T-helper 2 cell (primary cell): ENCODE measurements at places on chromosomes 13 and 19.

DNA sequence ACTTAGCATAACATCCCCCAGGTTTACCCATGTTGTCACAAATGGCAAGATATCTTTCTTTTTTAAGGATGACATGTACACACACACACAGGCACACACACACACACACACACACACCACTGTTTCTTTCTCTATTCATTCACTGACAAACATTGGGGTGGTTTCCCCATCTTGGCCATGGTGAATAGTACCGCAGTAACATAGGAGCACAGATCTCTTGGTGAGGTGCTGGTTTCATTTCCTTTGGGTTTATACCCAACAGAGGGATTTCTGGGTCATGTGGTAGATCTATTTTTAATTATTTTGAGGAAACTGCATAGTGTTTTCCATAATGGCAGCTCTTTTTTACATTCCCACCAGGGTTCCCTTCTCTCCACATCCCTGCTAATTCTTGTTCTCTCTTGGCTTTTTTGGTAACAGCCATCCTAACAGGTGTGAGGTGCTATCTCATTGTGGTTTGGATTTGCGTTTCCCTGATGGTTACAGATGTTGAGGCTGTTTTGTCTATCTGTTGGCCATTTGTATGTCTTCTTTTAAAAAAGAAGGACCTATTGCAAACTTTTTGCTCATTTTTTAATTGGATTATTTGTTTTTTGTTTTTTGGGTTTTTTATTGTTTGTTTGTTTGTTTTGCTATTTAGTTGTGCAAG, 251.7 kb upstream of the IRS2 start:
- DNase-seq = no peak

- no peak for DNase-seq
Observed at GRCh38 chr19:50420808-50421207, 2.1 kb downstream of the SPIB start.

GRCh38 chr19:43594710-43595604, 977 bp downstream of the IRGQ start:
- peak; percentile 51 for DNase-seq

GRCh38 chr13:47904241-47904640, 96.8 kb downstream of the SUCLA2 start:
- no peak for DNase-seq

GRCh38 chr13:70613295-70613694, 505.0 kb upstream of the KLHL1 start:
- no peak for DNase-seq

GRCh38 chr13:44132710-44133109, 240.9 kb upstream of the SERP2 start:
- DNase-seq = no peak

DNA sequence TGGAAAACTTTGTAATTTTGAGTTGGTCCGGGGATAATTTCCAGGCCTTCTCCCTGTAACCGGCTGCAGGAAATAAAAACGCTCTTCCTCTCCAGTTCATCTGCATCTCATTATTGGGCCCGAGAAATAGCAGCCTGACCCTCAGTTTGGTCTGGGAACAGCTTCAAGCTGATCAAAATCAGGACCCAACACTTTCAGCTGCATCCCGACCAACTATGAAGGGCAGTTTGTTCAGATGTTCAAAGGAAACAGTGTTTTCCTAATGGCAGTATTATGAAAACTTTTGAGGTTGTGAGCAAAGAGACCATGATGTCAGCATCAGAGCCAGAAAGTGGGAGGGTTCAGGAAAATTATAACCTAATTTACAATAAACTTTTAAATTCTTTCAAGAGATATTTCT, 35.7 kb downstream of the STK24 start:
- no peak for DNase-seq

- no peak for DNase-seq
Observed at GRCh38 chr13:22862478-22862877, 318.3 kb upstream of the SGCG start.

DNA sequence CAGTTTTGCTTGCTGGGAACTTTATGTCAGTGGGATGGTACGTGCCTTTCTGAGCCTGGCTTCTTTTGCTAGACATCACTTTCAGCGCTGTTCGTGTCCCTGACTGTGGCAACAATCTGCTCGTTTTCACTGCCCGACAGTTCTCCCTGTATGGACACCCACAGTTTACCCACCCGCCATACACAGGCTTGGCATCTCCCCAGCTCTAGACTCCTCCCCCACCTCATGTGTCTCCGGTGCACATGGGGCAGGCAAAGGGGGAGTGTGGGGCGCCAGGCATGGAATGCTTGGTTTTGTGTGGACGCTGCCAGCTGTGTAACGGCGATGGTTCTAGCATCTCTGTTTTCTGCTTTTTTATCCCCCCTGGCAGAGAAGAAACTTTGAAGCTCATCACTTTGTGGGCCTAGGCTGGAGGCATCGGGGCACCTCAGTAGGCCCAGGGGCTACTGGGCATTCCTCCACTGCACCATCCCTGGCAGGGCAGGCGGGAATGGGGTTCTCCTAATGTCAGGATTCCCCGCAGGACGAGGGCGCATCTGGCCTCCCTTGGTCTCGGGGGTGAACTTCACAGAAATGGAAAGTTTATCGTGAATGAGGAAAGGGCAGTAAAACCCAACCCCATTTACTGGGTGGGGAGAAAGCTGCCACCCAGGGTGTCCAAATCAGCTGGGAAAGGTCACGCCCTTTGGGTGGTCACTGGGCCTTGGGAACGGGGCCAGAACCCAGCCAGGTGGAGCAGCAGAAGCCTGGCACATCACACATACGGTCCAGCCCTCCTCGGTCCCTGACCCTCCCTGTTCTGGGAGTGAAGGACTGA, 60.8 kb downstream of the CEBPG start:
- DNase-seq = no peak

DNA sequence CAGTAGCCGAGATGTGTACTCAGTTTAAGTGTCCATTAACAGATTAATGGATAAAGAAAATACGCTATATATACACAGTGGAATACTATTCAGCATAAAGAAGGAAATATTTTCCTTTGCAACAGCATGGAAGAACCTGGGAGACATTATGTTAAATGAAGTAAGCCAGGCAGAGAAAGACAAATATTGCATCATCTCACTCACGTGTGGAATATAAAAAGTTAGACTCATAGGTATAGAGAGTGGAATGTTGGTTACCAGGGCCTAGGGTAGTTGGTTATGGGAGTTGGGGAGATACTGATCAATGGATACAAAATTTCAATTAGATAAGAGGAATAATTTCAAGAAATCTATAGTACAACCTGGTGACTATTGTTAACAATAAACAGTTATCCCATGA, 210.1 kb downstream of the MAB21L1 start:
- DNase-seq = no peak

GRCh38 chr19:3276341-3276799, 51.9 kb downstream of the CELF5 start:
- peak; percentile 40 for DNase-seq

DNA sequence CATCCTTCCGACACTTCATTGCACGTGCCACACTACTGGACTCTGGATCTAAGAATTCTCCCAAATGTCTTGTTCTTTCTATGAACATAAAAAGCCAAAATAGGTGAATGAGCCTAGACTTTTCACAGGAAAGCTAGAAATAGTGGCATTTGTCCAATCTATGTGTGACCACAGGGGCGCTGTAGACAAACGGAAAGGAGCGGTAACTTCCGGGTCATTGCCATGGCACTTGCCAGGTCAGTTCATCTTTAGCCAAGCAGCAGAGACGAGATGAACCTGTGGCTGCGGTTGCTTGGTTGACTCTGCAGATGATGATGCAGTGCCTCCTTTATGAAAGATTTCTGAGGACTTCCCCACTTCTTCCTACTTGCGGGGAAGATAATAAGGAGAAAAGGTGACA, 65.6 kb downstream of the ADGRE1 start:
- no peak for DNase-seq
